SK-MEL-5 (cell line): ENCODE measurements at places on chromosomes 12 and 14. TPM values are rescaled to one million over a fixed set of nuclear protein-coding genes. Genes with fewer than 3 reads are reported as not detected.

- no peak for DNase-seq
Observed at GRCh38 chr14:93068711-93069110, 47.0 kb downstream of the ITPK1 start.

DNA sequence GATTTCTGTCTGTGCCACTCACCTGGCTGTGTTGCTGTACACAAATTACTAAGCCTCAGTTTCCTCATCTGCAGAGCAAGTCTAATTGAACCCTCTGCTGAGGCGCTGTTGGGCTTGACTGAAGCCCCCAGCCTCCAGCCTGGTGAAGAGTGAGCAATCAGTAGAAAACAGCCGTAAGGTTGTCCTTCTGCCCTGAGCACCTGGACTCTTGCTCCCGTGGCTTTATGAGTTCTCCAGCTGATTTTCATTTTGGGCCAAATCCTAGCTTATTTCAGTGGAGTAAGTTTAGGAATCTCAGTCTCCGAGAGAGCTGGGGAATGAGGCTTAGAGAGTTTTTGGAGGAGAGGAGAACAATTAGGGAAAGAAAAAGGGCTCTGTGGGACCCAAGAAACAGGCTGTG lies 133.9 kb upstream of the EVL start:
- no peak for DNase-seq

GRCh38 chr12:24553259-24553658 lies 395.6 kb downstream of the BCAT1 start:
- DNase-seq, result no peak

DNA sequence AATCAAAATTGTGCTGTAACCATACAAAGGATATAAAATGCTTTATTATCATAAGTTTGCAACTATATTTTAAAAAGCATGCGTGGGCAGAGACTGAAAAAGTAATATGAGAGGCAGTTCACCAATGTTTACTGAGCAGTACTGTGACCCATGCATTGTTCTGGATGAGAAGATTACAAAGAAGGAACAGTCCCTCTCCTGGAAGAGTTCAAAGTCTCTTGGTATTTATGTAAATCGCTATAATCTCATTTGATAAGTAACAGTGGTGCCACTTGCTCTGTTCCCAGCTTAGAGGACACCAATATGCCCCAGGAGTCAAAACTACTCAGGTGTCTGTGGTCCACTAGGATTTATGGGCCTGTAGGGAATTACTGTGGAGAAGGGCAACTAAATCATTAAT lies 2.1 kb upstream of the CMAS start:
- no peak for DNase-seq

GRCh38 chr12:14576896-14577295 lies 9.2 kb upstream of the PLBD1 start:
- no peak for DNase-seq

DNA sequence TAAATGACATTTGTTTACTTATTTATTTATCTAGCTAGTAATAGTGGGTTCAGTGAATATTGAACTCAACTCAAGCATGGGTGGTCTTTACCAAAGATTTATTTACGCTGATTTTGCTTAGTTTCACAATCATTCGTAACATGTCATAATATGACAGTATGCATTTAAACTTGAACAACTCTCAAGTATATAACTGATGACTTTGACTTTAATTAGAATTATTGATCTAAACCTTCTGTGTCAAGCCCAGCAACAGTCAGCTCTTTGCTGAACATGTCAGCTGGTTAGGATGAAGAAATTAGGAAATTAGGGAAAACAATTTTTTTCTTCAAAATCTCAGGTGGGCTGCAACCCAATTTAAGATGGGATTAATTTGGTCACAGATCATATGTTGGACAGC lies 210.5 kb upstream of the G2E3 start:
- no peak for DNase-seq

GRCh38 chr12:123983822-123984485 lies 10.9 kb downstream of the ZNF664 start:
- DNase-seq, result peak; percentile 87

DNA sequence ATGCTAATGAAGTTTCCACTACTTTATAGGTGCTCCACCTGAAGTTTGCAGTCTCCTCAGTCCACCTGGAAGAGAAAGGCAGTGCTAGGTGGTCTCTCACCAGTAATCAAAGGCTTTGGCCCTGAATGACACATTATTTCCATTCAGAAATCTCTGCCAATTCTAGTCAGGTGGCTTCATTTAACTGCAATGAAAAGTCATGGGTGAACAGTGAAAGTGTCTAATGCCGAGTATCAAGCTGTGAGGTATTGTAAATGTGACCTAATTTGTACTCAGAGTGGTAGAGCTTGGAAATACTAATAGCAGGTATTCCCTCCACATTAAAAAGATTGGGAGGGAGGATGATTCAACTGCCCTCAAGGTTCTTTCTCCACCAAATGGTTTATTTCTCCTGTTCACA lies 220.9 kb upstream of the LRFN5 start:
- no peak for DNase-seq

DNA sequence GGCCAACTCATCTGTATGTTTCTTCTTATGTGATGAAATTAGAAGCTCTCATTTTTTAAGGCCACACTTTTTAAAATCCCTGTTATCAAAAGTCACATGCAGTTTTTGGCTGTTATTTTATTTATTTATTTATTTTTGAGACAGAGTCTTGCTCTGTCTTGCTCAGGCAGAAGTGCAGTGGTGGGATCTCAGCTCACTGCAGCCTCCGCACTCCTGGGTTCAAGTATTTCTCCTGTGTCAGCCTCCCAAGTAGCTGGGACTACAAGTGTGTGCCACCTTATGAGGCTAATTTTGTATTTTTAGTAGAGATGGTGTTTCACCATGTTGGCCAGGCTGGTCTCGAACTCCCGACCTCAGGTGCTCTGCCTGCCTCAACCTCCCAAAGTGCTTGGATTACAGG lies 1434.5 kb downstream of the LRFN5 start:
- DNase-seq, result no peak

DNA sequence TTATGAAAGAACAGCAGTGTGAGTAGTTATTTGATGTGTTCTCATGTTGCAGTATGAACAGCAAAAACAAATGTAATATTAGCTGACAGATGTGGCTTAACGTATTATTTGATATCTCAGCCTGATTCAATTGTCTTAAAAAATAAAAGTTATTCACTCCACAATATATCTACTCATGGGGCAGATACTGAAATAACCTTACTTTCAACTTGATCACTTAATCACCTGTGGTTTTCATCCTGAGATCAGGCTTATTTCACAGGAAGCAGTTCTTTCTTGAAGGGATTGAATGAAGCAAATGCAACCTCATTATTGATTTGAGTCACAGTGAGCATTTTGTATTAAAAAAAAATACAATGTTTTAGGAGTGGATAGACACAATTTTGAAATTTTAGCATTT lies 90.3 kb downstream of the AKAP6 start:
- peak; percentile 6 for DNase-seq

DNA sequence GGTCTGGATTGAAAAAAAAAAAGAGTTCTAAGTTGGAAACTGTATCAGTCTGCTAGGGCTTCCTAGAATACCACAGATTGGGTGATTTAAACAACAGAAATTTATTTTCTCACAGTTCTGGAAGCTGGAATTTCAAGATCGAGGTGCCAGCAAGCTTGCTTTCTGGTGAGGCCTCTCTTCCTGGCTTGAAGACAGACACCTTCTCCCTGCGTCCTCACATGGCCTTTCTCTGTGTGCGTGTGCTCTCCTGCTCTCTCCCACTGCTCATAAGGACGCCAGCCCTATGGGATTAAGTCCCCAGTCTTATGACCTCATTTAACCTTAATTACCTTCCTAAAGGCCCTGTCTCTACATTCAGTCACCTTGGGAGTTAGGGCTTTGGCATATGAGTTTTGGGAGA lies 215.5 kb downstream of the PIK3C2G start:
- DNase-seq, result no peak

GRCh38 chr14:55977392-55978150 lies 140.6 kb upstream of the PELI2 start:
- no peak for DNase-seq

DNA sequence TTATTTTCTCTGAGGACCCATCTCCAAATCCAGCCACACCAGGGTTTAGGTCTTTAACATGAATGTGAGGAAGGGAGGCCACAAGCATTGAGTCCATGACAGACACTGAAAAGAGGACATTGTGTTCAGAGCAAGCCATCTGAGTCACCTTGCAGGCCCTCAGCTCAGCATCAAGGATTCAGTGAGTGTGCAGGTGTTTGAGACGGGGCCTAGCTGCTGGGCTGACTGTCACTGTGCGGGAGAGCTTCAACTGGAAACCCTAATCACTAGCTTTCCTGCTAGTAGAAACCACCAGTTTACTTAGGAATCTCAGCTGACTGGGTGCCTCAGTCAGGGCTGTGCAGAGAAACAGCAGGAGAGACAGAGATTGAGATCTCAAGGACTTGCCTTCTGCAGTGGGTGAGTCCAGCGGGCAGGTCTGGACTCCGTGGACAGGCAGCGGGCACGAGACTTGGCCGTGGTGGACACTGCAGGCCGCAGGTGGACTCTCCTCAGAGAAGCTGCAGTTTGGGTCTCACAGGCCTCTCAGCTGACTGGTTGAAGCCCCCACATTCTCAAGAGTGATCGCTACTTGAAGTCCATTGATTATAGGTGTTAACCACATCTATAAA lies 86.1 kb upstream of the DYNC1H1 start:
- no peak for DNase-seq

- no peak for DNase-seq
Observed at GRCh38 chr14:85483652-85484051, 46.3 kb upstream of the FLRT2 start.

DNA sequence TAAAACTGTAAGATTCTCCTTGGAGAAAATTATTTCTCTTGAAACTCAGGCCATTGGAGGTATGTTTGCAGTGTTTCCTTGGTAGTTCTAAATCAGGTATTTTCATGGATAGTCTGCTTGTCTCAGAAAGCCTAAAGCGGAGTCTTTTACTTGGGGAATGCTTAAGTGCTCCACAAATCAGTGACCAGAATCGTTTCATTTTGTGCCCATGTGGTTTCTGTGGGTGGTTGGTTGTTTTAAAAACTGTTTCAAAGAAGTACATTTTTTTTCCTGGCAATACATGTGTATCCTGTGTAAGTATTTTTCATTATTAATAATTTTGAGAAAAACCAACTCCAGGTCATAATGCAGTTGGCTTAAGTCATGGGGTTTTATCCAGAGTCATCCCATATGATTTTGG lies 33.6 kb downstream of the CCDC91 start:
- no peak for DNase-seq

DNA sequence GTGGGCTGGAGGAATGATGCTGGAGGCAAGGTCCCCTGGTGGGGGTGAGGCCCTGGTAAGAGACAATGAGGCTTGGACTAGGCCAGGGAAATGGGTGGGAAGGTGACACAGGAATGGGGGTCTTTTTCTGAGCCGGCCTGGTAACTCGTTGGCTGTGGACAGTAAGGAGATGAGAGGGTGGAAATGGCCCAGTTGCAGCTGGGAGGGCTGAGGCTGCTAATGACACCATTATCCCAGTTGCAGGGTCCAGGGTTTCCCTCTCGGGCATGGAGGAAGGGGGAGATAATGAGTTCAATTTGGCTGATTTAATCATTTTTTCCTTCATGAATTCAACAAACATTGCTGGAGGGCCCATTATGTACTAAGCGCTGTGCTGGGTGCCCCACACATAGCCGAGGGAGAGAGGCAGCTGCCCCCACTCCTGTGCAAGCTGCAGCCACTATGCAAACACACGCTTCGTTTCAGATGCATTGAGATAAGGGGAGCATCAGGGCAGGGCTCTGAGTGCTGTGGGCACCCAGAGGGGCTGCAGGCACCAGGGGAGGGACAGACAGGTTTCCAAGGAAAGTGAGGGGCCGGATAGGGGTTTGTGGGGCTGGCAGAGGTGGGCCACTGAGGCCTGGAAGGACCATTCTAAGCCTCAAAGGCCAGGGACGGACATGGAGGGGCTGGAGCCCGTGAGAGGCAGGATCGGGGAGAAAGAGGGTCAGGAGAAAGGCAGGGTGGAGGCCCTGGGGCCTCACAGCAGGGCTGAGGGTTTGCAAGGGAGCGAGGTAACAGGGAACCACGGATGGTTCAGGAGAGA lies 43.2 kb upstream of the MEG3 start:
- DNase-seq, result no peak

DNA sequence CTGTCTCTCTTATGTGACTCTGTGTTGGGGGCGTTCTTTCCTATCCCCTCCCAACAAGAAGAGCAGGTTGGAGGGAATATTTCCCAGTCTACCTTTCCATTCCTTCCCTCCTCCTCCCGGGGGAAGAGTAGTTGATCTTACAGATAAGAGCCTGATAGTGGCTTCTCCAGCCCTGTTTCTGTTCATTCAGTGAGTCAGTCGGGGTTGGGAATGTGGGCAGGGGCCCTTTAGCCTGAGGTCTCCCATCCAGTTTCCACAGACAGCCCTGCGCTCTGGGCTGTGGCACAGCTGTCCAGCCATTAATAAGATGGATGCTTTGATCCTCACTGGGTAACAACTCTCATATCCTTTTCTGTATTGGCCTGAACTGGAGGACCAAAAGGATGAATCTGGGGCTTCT lies 18.1 kb upstream of the PPP1R1A start:
- no peak for DNase-seq

The LRIG3 gene
- total RNA-seq, result 7.6 and 8.9 TPM in 2 replicates

The HSPB8 gene
- total RNA-seq, result 28.9 and 32.6 TPM in 2 replicates
